ENCODE measurements at places on chromosomes 2 and 18.

GRCh38 chr2:149732730-149733290, 145.2 kb upstream of the MMADHC start:
- DNase-seq: no peak

GRCh38 chr2:24169023-24169422, 5.8 kb upstream of the FAM228A start:
- no peak for DNase-seq

DNA sequence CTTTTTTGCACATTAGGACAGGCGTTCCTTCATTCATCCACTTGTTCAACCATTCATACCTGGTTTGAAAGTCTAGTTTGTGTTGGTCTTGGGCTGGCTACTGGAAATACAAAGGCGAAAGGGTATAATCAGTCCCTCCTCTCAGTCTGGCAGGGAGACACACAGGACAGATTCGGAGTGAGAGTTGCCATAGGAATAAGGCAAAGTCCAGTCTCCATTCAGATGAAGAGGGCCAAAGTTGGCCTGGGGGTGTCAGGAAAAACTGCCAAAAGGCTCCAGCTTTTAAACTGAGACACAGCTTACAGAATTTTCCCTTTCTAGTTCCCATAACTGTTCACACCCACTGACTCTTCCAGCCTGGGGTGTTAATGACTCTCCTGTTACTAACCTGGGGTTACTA, 96.3 kb upstream of the AQP4 start:
- DNase-seq: no peak

DNA sequence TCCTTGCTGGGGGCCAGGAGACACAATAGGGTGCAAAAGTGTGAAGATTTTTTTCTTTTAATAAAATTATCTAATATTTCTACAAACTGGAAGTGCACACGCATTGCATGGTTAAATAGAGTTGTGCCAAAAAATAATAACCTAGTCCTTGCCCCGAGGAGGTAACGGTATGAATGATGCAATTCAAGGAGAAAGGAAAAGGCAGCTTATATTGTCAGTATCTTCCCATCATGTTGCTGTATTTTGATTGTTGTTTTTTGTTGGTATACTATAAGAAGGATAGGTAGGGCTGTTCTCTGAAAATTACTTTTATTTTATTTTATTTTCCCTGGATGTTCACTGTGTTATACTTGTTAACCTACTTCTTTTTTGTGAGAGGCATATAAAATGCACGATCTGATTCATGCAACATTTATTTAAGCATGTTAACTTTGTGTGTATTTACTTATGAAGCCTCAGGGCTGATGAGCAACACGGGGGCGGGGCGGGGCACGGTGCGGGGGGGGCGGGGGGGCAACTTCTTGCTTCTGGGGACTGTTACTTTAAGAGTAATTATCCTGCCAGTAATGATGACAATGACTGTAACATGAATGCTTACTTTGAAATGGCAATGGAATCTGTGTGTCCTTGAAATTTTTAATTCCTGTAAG, 118.6 kb downstream of the AQP4 start:
- no peak for DNase-seq

- DNase-seq: no peak
Measured at GRCh38 chr2:157059036-157059435, 198.5 kb upstream of the GALNT5 start.

- DNase-seq: no peak
Measured at GRCh38 chr2:66508484-66509071, 73.7 kb downstream of the MEIS1 start.

DNA sequence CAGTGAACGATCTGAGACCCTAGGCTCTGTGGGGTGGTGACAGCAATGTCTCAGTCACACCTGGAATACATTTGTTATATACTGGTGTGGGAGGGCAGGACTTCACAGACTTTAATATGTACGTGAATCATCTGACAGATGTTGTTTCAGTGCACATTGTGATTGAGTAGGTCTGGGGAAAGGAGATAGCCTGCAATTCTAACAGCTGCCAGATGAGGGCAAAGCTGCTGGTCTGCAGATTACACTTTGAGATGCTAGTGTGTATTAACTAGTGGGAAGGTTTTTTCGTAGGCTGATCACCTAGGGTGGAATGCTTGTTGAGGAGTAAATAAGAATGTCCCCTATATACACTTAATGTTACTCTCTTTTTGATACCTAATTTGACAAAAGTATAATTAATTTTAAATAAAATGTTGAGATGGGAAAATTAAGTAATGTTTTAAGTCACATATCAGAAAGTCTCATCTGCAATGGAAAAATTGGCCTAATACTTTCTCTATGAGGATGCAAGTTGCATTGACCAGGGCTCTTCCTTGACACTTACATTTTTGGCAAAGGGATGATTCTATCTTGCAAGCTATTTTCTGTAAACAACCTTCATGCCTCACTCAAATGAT, 496.9 kb upstream of the HNMT start:
- DNase-seq: no peak

DNA sequence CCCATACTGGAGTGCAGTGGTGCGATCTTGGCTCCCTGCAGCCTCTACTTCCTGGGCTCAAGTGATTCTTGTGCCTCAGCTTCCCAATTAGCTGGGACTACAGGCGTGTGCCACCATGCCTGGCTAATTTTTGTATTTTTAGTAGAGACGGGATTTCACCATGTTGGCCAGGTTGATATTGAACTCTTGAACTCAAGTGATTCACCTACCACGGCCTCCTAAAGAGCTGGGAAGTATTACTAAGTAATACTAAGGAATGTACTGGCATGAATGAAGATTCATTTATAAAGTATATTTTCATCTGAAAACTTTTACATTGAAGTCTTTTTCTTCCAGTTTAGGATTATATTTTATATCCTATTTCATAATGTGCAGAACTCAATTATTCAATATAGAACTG, 38.1 kb downstream of the NUP35 start:
- DNase-seq: no peak

- DNase-seq: no peak
Measured at GRCh38 chr2:16628314-16628713, 37.3 kb downstream of the CYRIA start.

- no peak for DNase-seq
Measured at GRCh38 chr2:9002637-9003365, 683 bp downstream of the MBOAT2 start.

DNA sequence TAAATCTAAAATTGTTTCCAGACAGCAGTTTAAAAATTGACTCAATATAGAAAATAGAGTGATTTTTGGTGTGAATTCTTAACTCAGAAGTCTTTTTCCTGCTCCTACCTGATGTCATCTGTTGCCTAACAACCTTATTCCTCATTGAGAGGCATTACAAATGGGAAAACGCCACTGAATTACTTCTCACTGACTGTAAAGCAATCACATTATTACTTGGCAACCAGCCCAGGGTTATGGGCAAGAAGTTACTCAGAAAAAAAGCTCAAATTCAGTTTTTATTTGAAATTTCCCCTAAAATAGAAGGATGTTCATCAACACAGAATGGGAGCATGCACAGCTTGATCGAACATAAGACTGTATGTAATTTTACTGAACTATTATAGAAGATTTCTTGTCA, 201.8 kb upstream of the GULP1 start:
- no peak for DNase-seq

- no peak for DNase-seq
Measured at GRCh38 chr2:20597860-20598183, 53.1 kb downstream of the HS1BP3 start.

- no peak for DNase-seq
Measured at GRCh38 chr2:50769406-50770181, 262.3 kb downstream of the NRXN1 start.

DNA sequence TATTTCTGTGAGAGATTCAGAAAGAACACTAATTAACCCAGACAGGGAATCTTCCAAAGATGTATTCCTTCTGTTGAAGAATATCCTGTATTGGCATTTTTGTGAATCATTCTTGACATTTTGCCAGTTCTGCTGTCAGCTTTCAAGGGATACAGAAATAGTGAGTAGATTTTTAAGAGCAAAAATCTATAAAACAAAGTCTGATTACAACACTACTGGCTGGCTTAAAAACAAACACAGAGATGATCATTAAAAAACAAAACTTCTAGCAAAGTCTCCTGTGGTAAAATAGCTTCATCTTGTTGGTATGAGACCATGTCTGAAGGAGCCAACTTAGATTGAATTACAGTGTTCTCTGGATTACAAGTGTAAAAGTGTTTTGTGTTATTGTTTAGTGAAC, 866.3 kb upstream of the KLHL29 start:
- DNase-seq: no peak

DNA sequence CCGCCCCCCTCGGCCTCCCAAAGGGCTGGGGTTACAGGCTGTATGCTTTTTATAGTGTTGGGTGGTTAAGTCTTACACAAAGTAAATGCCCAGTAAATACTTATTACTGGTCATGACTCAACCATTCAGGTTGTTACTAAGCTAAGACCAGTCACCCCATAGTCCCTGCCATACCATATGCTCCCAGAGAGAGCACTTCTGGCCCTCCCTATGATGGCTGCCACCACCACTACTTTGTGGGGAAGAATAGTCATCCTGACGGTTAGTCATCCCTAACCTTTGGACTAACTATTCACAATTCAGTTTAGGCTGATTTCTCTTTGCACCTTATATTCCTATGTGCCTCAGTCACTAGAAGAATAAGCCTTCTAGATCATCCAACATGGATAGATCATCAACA, 42.0 kb upstream of the MSH2 start:
- DNase-seq: no peak

DNA sequence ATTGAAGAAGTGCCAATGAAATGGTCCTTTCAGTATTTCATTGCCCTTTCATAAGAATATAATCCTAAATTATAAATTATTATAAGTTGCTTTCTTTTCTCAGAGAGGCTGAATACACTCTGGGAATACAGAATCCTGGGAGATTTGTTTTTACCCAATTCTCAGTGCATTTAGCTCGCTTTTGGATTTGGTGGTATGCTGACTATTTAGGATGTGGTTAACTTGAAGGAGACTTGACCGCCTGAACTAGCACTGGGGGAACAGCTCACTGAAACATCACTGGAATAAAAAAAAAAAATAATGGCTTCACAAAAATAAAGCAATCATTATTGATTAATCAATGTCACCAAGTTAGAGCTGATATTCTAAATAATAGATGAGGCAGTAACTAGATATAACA, 10.2 kb downstream of the TNFAIP6 start:
- DNase-seq: no peak

DNA sequence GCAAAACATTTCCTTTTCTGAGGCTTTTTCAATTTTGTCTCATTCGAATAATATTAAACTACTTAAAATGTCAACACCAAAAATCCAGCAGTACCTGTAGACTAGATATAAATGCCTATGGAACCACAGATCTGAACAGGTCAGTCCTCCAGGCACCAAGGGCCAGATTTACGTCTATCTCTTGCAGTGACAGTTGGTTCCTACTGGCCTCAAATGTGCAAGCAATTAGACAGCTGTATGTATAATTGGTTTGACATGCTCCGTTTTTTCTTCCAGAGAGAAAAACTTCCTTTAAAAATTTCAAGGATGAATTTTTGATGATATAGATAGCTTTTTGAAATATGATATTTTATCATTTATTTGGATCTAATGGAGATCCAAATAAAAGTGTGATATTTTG, 443.8 kb upstream of the POU3F3 start:
- no peak for DNase-seq

GRCh38 chr2:65320042-65320725, 92.6 kb downstream of the ACTR2 start:
- DNase-seq: no peak

- DNase-seq: no peak
Measured at GRCh38 chr18:12574494-12575185, 83.3 kb downstream of the SPIRE1 start.

- no peak for DNase-seq
Measured at GRCh38 chr18:69123421-69123820, 277.3 kb upstream of the DOK6 start.

DNA sequence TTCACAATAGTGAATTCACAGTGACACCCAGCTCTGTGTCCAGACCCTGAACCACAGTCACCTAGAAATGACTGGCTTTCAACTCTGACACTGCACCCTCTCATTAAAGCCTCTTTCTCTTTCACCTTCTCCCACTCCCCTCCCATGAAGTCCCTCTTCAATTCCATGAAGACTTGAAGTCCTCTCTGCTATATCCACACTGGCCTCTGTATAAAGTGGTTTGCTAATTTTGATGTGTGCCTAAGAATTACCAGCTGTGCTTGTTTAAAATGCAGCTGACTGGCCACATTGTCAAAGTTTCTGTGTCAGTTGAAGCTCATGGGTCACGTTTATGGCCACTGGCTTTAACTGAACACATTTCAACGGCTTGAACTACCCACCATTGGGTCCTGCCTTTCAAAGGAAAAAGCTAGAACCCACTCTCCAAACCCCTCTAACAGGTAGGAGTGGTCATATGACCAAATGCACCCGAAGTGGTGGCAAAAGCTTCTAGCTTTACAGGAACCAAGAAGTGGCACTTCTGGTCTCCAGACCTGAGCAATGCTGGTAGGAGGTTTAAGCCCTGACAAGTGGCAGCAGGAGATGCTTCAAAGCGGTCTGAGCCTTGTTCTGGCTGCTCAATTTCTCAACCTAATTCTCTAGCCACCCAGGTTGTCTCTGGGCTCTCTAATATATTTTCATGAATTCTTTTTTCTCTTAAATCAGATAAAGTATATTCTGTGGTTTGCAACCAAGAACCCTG, 34.2 kb downstream of the B4GALT6 start:
- no peak for DNase-seq

GRCh38 chr2:239958473-239958765, 66.7 kb downstream of the NDUFA10 start:
- no peak for DNase-seq

DNA sequence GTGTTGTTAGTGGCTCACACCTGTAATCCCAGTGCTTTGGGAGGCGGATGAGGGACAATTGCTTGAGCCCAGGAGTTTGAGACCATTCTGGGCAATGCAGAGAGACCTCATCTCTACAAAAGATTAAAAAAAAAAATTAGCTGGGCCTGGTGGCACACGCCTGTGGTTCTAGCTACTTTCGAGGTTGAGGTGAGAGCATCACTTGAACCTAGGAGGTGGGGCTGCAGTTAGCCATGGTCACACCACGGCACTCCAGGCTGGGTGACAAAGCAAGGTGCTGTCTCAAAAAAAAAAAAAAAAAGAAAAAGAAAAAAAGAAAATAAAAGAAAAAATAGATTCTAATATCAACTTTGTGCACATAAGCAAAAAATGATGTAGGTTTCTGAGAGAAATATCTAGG, 1492.5 kb upstream of the TMEFF2 start:
- DNase-seq: no peak

- no peak for DNase-seq
Measured at GRCh38 chr2:82089518-82089917, 1785.0 kb upstream of the LRRTM1 start.

DNA sequence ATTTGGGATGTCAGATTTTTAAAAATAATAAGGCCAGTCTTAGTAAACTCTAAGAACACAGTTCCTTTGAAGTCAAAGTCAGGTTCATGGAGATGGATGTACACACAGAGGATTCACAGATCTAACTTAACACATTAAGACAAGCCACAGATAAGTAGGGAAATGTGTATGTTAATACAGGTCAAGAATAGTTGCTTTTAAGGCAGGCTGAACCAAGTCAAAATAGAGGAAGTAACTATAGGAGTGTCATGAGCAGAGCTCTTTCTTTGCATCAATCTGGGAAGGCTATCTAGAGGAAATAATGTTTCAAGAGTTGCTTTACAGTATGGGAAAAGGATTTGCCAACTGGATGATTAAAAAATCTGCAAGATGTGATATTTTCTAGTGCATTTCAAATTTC, 128.0 kb upstream of the FBXO11 start:
- no peak for DNase-seq

GRCh38 chr18:8091035-8091434, 518.2 kb upstream of the RAB12 start:
- DNase-seq: no peak

GRCh38 chr2:150028322-150028721, 440.7 kb upstream of the MMADHC start:
- no peak for DNase-seq

- no peak for DNase-seq
Measured at GRCh38 chr2:223947711-223948205, 2.6 kb upstream of the WDFY1 start.

Measured in activated CD4-positive, alpha-beta T cell treated with anti-CD3 and anti-CD28 coated beads, Interleukin-2, amount 50 U/mL, for 4 hours (primary cell).